Vagina (tissue), 2 donors: ENCODE measurements at places on chromosomes 1 and 21. TPM values are rescaled to one million over a fixed set of nuclear protein-coding genes. Genes with fewer than 3 reads are reported as not detected.

The KCNAB2 gene
- 8.8 TPM for total RNA-seq

The RIPK4 gene
- total RNA-seq, result 28.0 TPM

The NR5A2 gene
- total RNA-seq, result 0.98 TPM

The KIRREL1 gene
- total RNA-seq, result 34.9 TPM

The KCNN3 gene
- 7.4 TPM for total RNA-seq

The GORAB gene
- 11.3 TPM for total RNA-seq

The LCE1B gene
- not detected for total RNA-seq

The GPR153 gene
- total RNA-seq, result 11.5 TPM

The FCRL5 gene
- total RNA-seq, result 0.49 TPM

The ALX3 gene
- not detected for total RNA-seq

The FBLIM1 gene
- total RNA-seq, result 45.2 TPM

The PTPN7 gene
- 7.9 TPM for total RNA-seq

The PCP4L1 gene
- total RNA-seq, result 3.7 TPM

The AIRE gene
- total RNA-seq, result 0.25 TPM

The NVL gene
- 34.6 TPM for total RNA-seq
